ENCODE measurements at places on chromosomes 6 and 20. TPM values are rescaled to one million over a fixed set of nuclear protein-coding genes. Genes with fewer than 3 reads are reported as not detected.

The ECT2L gene
- not detected for total RNA-seq

The PLEKHG1 gene
- total RNA-seq: 21.8 TPM

- peak; percentile 45 for DNase-seq
- no peaks in the 10 kb centered on the region for H3K36me3 ChIP-seq
- peaks cover 16% of the 10 kb centered on the region for H3K4me1 ChIP-seq
- peak overlapping the region; percentile 45 for H3K27ac ChIP-seq
- H3K27me3 ChIP-seq: no peaks in the 10 kb centered on the region
- H3K4me3 ChIP-seq: no peak overlapping the region
Measured at GRCh38 chr20:5735845-5736510, 14.2 kb upstream of the SHLD1 start.

DNA sequence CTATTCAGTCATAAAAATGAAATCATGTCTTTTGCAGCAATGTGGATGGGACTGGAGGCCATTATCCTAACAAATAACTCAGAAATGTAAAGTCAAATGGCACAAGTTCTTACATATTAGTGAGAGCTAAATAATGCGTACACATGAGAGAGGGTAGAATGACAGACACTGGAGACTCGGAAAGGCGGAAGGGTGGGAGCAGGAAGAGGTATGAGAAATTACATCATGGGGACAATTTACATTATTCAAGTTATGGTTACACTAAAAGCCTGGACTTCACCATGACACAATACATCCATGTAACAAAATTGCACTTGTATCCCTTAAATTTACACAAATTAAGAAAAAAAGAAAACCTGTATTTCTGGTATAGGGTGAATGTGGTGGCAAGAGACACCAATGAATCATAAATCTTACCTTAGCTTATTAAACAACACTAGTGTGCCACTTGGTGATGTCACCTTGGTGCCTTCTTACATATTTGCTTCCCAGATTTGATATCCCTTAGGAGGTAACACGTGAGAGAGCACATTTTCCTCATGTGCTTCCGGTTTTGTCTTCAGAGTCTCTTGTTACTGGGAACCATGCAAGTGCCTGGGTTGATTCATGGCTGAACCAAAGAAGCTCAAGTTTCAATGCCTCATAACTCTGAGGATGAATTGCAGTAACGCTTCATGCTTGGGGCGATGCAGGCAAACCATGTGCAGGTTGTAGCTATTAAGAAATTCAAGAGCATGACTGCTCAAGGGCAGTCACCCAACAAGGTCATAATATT is 84.6 kb downstream of the DCDC2 start:
- no peak overlapping the region for H3K27ac ChIP-seq
- no peaks in the 10 kb centered on the region for H3K27me3 ChIP-seq
- H3K4me3 ChIP-seq: no peak overlapping the region
- no peaks in the 10 kb centered on the region for H3K36me3 ChIP-seq
- no peak for DNase-seq

- no peaks in the 10 kb centered on the region for H3K36me3 ChIP-seq
- no peak overlapping the region for H3K4me3 ChIP-seq
- H3K27me3 ChIP-seq: no peaks in the 10 kb centered on the region
- no peak overlapping the region for H3K27ac ChIP-seq
- DNase-seq: no peak
Measured at GRCh38 chr6:44575644-44576043, 188.1 kb downstream of the CDC5L start.

DNA sequence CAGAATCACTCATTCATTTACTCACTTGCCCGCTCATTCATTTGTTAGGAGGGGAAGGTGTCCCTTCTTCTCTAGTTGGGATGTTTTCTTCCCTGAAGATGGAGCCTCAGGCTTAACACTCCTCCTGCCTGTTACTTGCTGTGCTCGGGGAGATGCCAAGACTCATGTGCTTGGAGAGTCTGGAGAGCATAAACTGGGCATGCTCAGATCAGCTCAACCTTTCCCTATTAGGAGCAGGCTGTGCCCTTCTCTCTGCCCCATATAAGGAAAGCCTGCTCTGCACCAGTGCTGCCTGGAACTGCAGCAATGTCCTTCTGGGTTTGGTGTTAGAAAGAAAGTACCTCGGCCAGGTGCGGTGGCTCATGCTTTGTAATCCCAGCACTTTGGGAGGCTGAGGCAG is 18.0 kb upstream of the UBE2V1 start:
- H3K4me3 ChIP-seq: no peak overlapping the region
- no peaks in the 10 kb centered on the region for H3K27me3 ChIP-seq
- peaks cover 7% of the 10 kb centered on the region for H3K36me3 ChIP-seq
- H3K27ac ChIP-seq: no peak overlapping the region

- H3K36me3 ChIP-seq: no peaks in the 10 kb centered on the region
- no peaks in the 10 kb centered on the region for H3K27me3 ChIP-seq
- no peak for DNase-seq
- H3K27ac ChIP-seq: no peak overlapping the region
- H3K4me1 ChIP-seq: no peaks in the 10 kb centered on the region
Measured at GRCh38 chr6:42341221-42341620, 110.5 kb downstream of the TRERF1 start.

- H3K4me3 ChIP-seq: no peak overlapping the region
- no peaks in the 10 kb centered on the region for H3K4me1 ChIP-seq
- no peak overlapping the region for H3K27ac ChIP-seq
- no peaks in the 10 kb centered on the region for H3K36me3 ChIP-seq
Measured at GRCh38 chr6:46914279-46914810, 7.4 kb downstream of the ADGRF5 start.

- no peak overlapping the region for H3K27ac ChIP-seq
- DNase-seq: no peak
- no peaks in the 10 kb centered on the region for H3K4me1 ChIP-seq
- H3K27me3 ChIP-seq: no peaks in the 10 kb centered on the region
Measured at GRCh38 chr6:8074213-8074612, 10.0 kb upstream of the BLOC1S5 start.
